Gastroesophageal sphincter (tissue), 4 donors: ENCODE measurements at places on chromosomes 16 and 17.

GRCh38 chr17:8875957-8876356 is 8.5 kb upstream of the PIK3R6 start:
- no peak for ATAC-seq

DNA sequence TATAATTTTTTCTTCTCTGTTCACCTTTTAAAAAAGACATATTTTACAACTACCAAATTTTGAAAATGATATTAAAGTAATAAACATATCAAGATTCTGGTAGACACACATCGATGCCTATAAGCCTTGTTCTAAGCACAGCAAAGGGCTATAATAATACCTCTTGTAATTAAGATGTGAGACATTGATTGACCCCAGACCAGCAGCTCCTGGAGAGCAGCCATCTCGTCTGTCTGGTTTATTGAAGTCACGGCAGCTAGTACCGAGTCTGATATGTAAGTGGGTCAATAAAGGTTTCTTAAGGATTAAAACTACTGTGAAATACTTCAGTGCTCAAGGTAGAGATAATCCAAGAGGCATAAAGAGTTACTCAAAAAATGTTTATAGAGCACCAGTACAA is 76.1 kb downstream of the C17orf58 start:
- no peak for ATAC-seq

DNA sequence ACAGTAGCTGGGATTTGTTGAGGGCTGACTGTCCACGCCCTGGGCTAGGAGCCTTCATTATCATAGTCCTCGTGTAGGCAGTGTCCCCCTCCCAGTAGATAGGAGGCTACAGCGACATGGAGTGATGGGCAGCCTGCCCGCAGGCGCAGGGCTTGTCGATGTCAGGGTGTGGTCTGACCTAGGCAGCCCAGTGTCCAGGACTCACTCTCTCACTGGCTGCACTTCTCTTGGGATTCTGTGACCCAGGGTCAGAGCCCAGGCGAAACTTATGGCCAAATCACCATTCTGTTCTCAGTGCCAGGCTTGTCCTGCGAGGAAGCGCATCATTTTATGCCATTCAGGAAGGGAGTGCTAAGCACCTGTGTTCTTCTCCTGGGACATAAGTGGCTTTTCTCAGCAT is 32.6 kb downstream of the SHISA6 start:
- ATAC-seq: no peak

DNA sequence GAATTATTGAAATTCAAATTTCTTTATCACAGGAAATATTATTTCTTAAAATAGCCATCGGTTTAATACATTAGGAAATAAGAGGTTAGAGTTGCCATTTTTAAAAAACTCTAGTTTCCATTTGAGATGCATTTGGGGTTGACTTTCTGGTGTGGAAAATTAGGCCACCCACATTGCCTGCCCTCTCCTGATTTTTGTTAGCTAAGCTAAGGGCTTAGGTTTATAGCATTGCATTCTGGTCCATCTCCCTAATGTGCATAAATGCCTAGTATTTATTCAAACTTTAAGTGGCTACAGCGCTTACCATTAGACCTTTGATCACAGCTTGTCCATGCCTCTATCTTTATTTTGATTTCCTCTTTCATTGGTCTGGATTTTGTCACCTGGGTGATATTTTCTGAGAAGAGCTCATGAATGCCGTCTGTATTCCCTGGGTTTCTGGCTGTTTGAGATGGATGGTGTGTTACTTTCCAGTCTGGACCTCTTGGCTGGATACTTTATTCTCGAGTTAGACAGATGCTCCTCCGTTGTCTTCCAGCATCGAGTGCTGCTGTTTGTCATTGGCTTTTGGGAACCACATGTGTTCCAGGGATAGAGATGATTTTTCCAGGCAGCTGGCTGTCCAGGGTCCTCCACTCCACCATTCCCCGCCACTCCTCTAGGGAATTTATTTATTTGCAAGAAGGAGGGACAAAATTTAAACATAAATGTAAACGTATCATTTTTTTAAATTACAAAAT is 120.3 kb downstream of the KATNIP start:
- ATAC-seq: no peak

DNA sequence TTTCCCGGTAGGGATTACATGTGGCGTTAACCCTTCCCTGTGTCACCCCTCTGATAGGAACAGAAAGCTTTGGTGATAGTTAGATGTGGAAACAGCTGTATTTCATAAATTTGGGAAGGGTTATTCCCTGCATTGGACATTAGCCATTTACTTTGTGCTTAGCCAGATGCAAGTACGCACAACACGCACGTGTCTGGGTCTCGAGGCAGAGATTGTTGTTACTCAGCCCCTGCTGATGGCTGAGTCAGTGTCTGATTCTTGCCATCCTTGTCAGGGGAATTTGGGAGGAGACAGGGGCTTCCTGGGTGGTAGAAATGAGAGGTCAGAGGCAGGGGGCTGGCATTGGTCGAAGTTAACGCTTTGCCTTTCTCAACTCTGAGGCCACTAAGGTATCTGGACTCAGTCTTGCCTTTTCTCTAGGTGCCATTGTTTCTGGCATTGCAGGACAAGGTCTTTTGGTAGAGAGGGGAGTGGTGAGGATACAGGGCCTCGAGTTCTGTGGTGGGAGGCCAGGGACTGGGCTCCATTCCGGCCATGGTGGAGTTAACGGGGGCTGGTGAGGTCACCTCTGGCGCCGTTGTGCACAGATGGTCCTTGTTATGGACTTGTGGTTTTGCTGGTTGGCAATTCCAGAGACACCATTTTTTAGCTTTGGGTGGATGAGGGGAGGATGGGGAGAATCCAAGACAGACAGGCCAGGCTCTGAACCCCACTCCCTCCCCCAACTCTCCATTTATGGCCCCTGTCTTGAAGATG is 8.2 kb downstream of the MMP2 start:
- ATAC-seq: peak; percentile 86

- no peak for ATAC-seq
These were observed 1.1 kb downstream of the SOCS3 start for GRCh38 chr17:78358538-78359320.

DNA sequence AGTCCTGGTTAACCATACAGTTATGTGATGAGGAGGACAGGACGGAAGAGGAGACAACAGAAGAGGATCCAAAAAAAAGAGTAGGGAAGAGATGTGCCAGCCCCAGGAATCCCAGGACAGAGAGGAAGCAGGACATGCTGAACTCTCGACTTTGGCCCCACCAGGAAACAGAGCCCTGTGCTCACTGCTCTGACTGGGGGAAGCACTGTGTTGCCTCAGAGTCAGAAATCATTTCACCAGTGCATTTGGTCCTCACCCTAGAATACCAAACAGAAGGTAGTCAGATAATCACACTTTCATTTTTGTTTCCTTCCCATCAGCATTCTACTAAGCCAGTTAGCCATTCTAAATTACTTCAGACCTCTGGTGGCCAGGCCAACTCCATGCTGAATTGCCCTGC is 421.0 kb upstream of the CDH5 start:
- ATAC-seq: no peak

DNA sequence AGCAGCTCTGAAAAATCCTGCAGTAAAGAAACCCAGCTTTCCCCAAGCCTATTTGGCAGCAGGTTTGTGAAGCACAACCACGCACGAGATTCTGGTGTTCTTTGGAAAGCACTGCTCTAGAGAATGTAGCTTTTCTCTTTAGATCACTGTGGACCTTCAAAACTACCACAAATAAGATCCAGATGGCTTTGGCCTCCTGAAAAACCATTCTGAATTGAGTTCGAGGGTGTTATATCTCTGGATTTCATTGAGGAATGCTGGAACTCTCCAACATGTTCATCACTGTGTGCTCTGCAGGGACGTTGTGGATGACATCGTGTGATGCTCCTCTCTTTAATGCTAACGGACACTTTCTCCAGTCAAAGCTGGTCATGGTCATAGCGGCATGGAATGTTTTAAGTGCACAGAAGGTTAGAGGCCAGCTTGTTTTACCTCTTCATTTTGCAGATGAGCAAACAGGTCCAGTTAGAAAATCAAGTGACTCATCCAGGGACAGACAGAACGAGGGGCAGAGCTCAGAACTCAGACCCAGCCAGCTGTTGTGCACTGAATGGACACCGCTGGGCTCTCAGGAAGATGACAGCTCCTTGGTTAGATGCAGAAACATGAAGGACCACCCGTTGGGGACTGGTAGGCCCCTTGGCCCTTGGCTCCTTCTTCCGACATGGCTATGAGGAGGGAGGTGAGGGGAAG is 37.2 kb downstream of the CCDC42 start:
- no peak for ATAC-seq

DNA sequence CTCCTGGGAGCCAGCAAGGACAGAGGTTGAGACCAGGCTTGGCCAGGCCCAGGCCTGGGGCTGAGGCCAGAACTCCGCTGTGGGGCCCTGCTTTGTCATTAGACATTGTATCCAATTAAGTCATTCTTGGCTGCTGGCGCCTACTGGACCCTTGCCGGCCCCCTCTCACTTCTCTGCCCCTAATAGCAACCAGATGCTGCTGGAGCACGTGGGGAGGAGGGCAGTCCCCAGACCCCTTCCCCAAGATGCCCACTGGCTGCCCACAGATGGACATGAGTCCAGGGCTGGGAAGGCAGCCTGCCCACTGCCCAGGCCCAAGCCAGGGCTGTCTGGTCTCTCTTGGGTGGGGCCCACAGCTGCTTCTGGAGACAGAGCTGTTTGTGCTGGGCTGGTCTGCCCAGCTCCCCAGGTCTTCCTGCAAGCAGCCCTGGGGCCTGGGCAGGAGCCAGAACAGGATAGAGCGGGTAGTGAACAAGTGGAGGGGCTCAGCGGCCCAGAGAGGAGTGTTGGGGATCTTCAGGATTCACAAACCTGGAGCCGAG is 7.8 kb downstream of the PLXDC1 start:
- ATAC-seq: peak; percentile 65

- no peak for ATAC-seq
These were observed 63.2 kb downstream of the ABR start for GRCh38 chr17:1116602-1117001.

DNA sequence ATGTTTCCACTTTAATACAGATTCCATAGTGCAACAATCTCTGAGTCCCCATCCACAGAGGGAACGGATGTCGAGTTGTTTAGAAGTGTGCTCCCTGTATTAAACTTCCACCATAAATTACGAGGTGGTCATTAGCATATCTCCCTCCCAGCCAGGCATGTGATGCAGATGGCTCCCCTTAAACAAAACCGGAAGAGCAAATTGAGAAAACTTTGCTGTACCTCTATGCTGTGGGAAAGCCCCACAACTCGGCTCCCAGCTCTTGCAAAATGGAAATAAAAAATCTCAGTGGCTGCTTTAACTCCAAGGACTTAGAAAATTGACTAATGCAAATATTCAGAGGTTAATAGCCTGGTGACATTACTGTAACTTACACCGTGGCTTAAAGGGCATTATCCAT is 290.9 kb downstream of the MAF start:
- ATAC-seq: no peak

DNA sequence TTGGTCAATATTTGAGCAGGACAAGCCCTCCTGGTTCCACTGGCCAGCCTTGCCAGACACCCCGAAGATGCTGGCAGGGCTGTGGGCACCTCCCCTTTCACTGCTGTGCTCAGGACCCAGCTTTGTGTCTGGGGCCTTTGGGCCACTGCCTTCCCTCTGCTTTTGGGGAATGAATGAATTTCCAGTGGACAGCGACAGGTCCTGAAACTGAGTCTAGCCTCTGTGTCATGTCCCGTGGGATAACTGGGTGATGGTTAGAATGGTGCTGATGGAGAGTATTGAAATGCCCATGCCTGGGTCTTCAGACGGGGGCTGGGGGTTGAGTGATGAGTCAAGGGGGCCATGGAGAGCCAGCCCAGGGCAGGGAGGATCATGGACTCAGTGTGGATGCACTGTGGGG is 135.8 kb downstream of the FOXL1 start:
- ATAC-seq: no peak

GRCh38 chr17:49557312-49558024 is 18.2 kb upstream of the NXPH3 start:
- ATAC-seq: no peak

- ATAC-seq: no peak
These were observed 450.0 kb downstream of the PMP22 start for GRCh38 chr17:14815079-14815478.

- ATAC-seq: no peak
These were observed 59.1 kb downstream of the ABCC6 start for GRCh38 chr16:16164243-16164642.

GRCh38 chr16:1042866-1043265 is 29.7 kb upstream of the SSTR5 start:
- ATAC-seq: no peak

GRCh38 chr17:7404737-7405349 is 946 bp upstream of the TMEM256 start:
- ATAC-seq: peak; percentile 64

DNA sequence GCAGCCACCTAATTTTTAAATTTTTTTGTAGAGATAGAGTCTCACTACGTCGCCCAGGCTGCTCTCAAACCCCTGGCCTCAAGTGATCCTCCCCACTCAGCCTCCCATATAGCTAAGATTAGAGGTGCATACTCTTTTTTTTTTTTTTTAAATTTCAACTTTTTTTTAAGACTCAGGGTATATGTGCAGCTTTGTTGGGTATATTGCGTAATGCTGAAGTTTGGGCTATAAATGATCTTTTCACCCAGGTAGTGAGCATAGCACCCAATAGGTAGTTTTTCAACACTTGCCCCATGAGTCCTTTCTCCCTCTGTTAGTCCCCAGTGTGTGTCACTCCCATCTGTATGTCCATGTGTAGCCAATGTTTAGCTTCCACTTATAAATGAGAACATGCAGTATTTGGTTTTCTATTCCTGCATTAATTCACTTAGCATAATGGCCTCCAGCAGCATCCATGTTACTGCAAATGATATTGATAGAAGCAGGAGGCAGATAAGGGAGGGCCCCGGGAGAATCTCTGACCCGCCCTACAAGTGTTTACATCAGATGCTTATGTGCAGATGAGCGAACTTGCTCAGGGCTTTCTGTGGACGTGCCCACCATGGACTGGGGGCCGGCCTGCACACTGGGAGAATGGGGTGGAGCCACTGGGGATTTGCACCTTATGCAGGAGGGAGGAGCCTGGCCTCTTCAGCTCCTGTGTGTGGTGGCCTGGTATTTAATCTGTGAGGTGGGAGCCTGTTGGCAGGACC is 110.3 kb upstream of the ZKSCAN2 start:
- ATAC-seq: no peak

GRCh38 chr16:75697571-75697970 is 3.7 kb downstream of the DUXB start:
- ATAC-seq: no peak

GRCh38 chr16:77353587-77354263 is 81.1 kb downstream of the ADAMTS18 start:
- no peak for ATAC-seq

- ATAC-seq: no peak
These were observed 3.5 kb downstream of the FMNL1 start for GRCh38 chr17:45225051-45225700.
